ENCODE measurements at places on chromosomes 4 and X.

GRCh38 chrX:47190445-47191269, 3.0 kb upstream of the UBA1 start:
- DNase-seq: peak; percentile 56

GRCh38 chr4:186627226-186627865, 72.0 kb upstream of the MTNR1A start:
- no peak for DNase-seq

DNA sequence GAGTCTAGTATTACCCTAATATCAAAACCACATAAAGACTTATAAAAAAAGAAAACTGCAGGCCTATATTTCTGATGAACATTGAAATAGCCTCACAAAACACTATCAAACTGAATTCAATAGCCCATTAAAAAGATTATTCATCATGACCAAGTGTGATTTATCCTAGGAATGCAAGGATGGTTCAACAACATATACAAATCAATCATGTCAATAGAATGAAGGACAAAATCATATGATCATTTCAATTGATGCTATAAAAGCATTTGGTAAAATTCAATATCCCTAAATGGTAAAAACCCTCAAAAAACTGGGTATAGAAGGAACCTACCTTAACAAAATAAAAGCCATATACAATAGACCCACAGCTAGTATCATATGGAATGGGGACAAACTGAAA, 797.9 kb upstream of the INTU start:
- DNase-seq: no peak

DNA sequence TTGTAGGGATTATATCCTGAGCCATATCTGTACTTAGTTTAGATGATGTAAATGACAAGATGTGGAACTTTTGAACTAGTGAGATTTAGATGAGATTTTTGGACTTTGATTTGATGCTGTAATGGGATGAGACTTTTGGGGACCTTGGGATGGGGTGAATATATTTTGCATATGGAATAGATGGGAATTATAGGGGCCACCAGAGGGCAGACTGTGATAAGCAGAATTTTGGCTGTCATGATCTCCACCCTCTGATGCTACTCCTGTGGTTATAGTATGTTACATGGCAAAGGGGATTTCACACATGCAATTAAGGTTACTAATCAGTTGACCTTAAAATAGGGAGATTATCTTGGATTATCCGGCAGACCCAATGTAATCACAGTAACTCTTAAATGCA, 214.0 kb upstream of the NHS start:
- DNase-seq: no peak

DNA sequence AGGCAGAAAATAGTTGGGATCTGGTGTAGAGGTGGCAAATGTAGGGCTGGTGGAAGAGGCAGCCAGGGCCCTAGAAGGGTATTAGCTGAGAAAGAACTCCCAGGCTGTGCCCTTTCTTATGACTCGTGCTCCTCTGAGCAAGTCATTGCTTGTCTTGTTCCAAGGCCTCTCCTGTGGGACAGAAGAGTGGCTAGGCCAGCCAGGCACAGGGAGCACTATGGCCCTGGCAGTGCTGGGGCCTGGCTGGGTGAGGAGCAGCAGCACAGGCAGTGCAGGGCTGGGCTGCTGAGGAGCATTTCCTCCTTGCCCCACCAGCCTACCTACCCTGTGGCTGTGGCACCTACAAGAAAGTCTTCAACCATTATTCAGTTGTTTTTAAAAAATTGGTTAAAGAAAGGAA, 298.5 kb upstream of the NR3C2 start:
- no peak for DNase-seq

DNA sequence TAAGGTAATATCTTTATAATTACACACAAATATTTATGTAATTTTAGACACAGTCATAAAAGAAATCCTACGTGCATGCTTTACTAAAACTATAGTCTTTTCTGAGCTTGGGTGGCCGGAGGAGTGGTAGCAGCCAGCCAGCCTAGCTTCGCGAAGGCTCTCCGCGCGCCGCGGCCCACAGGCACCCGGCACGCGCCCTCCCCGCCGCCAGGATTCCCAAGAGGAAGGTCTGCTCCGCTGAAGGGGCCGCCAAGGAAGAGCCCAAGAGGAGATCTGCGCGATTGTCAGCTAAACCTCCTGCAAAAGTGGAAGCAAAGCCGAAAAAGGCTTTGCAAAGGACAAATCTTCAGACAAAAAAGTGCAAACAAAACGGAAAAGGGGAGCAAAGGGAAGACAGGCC, 8.7 kb upstream of the PJA1 start:
- DNase-seq: no peak

DNA sequence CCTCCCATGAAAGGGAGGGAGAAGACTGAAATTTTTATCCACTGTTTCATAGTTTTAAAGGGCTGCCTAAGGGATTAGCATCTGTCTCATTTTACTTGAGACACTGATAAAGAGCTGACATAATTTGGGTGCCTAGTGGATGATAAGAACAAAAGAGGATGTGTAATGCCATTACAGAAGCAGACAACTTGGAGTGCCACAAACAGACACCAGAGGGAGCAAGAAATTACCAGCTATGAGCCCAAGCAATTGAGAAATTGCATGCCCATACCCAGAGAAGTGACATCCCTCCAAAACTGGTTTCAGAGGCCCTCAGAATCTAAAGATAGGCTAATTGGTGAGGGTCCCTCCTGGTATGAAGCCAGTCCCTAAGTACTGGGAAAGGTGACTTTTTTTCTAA, 38.5 kb upstream of the POU3F4 start:
- peak; percentile 26 for DNase-seq

DNA sequence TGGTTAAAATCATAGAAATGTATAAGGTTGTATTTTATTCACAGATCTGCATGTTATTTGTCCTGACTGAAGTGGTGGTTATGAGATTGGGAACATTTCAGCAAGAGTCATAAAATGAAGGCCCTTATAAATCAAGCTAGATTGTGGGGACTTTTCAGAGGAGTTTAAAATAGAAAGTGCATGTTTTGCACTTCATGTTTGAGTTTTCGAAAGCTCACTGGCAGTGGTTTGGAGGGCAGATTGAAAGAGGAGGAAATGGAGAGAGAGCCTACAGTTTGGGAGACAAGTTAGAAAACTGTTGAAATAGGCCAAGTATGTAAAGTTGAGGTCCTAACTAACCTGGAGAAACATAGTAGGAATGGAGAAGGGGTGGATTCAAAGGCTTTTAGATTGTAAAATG, 124.9 kb downstream of the KDM6A start:
- no peak for DNase-seq

DNA sequence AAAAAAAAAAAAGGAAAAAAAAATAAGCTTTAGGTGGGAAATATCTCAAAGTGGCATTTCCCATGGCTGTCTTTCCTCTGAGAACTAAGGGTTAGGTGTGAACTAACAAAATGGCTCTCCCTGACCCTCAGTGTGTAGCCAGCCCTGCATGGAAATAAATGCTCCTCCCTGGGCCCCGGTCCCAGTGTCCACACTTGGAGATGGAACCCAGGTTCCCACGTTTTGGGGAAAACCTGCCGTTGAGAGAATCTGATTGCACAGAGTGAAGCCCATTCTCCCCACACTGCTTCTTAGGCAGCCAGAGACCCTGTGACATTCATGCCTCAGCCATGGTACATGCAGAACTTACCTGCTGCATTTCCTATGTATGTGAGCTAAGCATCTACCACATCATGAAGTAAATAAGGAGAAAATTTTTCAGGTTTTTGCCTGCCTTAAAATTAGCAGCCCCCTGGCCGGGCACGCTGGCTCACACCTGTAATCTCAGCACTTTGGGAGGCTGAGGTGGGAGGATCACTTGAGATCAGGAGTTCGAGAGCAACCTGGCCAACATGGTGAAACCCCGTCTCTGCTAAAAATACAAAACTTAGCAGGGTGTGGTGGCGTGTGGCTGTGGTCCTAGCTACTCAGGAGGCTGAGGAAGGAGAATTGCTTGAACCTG, 34.5 kb downstream of the HTT-AS start:
- no peak for DNase-seq

DNA sequence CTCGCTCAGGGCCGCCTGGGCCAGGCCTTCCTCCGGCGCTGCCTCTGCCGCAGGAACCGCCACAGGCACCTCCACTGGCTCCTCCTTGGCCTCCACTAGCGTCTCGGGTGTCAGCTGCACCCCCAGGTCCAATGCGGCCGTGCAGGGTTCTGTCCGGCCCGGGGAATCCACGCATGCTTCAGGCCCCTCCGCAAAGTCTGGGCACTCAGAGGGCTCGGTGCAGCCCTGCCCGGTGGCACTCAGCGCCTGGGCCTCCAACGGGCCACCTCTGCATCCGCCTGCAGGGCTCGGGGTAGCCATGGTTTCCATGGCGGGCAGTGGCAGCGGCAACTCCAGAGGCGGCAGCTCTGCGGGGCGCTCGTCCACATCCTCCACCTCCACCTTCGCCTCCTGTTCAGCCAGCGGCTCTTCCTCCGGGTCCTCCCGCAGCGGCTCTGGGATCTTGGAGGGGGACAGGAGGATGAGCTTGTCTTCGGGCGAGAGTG, 74.9 kb upstream of the UCP1 start:
- no peak for DNase-seq

GRCh38 chr4:94399721-94400120, 52.0 kb upstream of the PDLIM5 start:
- DNase-seq: no peak

DNA sequence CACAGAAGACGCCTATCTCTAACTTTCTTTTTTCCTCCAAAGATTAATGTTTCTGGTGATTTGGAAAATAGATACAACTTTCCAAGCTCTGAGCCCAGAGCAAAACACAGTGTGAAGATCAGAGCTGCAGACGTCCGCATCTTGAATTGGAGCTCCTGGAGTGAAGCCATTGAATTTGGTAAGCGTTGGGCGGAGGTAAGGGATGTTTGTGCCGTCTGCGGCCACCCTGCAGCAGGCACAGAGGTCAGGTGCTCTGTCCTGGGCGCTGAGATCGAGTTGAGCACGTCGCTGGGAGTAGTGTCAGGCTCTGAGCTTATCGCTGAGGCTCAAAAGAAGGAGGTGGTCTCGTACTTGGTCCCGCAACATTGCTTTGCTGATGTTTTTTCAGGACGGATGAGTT, 31.8 kb downstream of the CSF2RA start:
- DNase-seq: no peak

DNA sequence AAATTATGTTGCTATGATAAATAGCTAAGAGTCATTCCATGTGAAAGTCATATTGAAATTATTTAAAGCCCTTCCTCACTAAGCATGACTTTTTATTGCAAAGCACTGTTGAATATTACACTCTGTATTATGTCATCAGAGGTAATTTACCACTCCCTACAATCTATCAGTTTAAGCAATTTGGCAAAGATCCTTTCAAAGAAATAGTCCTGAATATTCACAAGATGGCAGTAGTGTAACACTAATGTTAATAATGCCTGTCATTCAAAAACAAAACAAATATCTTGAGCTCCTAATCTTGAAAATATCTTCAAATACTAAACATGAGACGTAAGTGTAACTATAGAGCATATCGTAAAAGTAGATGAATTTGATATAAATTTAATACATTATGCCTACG, 208.6 kb upstream of the TECRL start:
- DNase-seq: no peak

DNA sequence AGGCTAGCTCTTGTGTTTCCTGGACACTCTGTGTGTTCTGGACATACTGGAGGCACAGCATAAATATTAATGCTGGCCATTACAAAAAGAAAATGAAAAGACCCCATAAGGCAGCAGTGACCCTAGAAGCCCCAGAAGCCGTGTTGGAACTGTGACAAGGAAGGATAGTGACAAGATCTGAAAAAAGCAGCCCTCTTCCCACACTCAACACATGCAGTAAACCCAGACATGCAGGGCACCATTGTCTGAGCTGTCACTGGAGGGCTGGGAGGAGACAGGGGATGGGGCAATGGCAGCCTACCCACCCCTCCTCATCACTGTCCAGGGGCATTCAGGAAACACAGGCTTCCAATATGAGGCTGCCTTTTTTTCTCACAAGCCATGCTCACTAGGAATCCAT, 6.5 kb downstream of the TRIM2 start:
- no peak for DNase-seq

Data from kidney glomerular epithelial cell (primary cell).